Activated effector memory CD4-positive, alpha-beta T cell treated with Interleukin-2 at 50 U/mL for 16 hours (primary cell): ENCODE measurements at places on chromosomes 7 and 10.

- no peak for DNase-seq
Observed at GRCh38 chr7:138396251-138397070, 63.6 kb upstream of the TRIM24 start.

DNA sequence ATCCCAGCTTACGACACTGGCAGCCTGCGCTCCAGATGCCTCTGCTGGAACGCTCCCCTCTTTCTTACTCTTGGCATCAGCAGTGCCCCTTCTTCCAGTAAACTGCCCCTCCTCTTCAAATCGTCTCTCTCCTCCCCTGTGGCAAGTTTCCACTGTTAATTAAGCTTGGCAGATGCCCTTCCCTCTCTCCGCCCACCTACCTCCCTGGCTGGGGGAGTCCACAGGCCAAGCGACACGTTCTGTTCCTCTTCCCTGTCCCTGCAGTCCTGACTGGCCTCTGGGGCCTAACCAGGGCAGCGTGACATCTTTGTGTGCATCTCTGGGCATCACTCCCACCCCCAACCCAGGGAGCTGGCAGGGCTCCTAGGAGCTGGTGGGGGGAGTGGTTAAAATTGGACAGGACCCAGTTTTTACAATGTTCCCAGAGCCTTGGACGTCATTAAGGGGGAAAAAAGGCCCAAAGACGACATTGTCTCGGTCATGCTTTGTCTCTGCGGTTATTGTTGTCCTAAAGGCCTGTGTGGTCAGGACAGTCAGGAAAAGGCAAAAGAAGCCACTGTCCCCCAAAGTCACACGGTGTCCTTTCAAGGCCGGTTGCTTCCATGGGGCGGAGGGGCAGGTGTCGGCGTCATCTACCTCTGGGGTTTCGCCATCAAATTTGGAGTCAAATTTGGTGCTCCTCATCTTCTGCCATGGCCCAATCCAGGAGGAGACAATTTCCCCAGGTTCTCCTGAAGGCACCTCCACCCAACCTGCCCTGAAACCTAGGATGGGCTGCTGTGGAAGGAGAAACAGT lies 54.2 kb downstream of the DLG5 start:
- DNase-seq: no peak

- no peak for DNase-seq
Observed at GRCh38 chr7:134690016-134690415, 43.4 kb downstream of the BPGM start.

GRCh38 chr10:24681572-24682088 lies 42.1 kb downstream of the ARHGAP21 start:
- DNase-seq: no peak

DNA sequence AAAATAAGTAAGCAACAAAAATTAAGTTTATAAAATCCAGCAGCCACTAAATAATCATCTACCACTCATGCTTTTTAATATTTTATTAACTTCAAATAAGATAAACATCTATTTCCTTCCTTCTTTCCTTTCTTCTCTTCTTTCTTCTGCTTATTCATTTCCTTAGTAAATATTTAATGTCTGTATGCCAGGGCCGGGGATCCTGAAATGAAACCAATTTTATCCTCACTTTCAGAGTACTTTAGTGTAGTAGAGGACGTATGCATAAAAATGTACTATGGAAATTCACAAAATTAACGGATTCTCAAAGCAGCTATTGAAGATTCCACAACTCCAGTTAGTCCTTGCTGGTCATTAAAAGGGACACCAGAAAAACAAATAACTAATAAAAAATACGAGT lies 224.7 kb downstream of the VTI1A start:
- no peak for DNase-seq

DNA sequence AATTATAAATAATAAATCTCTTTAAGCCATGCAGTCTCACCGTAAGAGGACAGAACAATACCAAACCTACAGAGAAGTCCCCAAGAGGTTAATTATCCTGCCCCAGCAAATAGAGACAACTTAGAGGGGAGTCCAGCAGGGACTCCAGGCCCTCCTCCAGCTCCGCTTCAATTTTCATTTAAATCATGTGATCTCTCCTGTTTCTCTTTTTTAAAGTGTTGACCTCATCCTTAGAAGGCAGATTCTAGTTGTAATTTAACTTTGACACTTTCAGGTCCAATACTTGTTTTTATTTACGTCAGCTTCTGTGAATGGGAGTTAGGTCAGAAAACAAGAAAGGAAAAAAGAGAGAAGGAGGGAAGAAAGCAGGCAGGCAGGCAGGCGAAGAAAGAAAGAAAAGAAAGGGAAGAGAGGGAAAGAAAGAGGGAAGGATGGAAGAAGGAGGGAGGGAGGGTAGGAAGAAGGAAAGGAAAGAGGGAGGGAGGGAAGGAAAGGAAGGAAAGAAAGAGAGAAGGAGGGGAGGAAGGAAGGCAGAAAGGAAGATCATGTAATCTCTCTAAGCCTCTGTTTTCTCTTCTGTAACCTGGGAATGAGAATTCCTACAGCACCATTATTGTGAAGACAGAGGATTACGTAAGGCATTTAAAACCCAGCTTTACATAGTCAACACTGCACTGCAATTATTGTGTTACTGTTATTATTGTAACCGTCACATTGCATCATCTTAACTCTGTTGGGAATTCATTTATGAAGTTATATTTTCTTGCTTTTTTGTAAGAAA lies 227.7 kb downstream of the SKIDA1 start:
- no peak for DNase-seq

- DNase-seq: peak; percentile 96
Observed at GRCh38 chr10:63133056-63133820, at the start of gene NRBF2. Gene NRBF2, plus strand, starts transcription at chr10:63133328. Its CDS starts 143 bp downstream, at chr10:63133471.

DNA sequence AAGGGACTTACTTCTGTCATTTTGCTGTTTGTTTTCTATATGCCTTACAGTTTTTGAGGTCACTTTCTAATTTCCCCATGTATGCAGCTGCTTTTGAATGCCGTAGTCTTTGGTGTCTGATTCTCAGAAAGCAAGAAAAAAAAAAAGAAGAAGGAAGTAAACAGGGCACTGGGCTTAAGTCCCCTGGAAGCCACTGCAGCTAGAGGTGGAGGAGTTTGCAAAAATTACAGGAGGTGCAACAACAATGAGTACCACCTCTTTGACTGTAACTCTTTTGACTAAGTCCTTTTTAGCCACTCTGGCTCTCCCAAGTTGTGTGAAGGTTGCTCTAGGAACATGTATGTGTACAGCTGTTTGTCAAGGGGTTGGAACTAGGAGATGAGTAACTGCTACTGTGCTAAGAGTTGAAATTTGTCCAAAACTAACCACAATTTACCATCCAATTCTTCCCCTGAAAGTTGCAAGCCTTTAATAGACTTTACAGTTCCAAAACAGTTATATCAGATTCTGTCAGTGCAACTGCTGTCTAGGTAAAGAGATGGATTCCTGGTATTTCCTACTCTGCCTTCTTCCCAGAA lies 588.0 kb upstream of the LRRN3 start:
- no peak for DNase-seq

GRCh38 chr10:59869594-59869940 lies 36.8 kb downstream of the CCDC6 start:
- no peak for DNase-seq

- DNase-seq: no peak
Observed at GRCh38 chr10:107129000-107129399, 35.5 kb downstream of the SORCS1 start.

- no peak for DNase-seq
Observed at GRCh38 chr7:40310258-40310657, 175.5 kb downstream of the SUGCT start.

DNA sequence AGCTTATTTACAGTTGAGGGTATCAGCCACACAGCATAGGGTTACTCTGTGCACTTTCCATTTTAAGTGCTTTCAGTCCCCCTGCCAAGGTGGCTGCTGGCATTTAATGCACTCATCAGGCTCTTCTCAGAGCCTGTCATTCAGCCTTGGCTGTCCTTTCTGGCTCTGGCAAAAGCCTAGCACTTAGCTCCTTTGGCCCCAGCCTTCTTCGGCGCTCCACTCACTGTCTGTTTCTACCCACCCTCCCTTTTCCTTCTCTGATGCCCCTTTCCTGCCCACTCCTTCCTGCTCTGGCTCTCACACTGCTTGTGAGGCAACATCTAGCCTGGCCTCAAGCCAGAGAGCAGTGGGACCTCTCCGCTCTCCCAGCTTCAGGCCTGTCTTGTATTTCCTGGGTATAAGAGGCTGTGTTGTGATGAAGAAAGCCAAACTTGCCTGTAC lies 60.2 kb downstream of the WIPF3 start:
- no peak for DNase-seq

DNA sequence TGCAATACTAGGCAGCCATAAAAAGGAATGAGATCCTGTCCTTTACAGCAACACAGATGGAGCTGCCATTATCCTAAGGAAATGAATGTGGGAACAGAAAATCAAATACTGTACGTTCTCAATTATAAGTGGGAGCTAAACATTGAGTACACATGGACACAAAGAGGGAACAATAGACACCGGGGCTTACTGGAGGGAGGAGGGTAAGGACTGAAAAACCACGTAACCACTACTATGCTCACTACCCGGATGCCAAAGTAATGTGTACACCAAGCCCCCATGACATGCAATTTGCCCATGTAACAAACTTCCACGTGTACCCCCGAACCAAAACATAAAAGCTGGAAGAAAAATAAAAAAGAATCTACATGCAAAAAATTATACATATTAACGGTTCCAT lies 587.0 kb downstream of the PARD3 start:
- DNase-seq: no peak

- no peak for DNase-seq
Observed at GRCh38 chr7:74074770-74075169, 8.8 kb upstream of the LIMK1 start.

DNA sequence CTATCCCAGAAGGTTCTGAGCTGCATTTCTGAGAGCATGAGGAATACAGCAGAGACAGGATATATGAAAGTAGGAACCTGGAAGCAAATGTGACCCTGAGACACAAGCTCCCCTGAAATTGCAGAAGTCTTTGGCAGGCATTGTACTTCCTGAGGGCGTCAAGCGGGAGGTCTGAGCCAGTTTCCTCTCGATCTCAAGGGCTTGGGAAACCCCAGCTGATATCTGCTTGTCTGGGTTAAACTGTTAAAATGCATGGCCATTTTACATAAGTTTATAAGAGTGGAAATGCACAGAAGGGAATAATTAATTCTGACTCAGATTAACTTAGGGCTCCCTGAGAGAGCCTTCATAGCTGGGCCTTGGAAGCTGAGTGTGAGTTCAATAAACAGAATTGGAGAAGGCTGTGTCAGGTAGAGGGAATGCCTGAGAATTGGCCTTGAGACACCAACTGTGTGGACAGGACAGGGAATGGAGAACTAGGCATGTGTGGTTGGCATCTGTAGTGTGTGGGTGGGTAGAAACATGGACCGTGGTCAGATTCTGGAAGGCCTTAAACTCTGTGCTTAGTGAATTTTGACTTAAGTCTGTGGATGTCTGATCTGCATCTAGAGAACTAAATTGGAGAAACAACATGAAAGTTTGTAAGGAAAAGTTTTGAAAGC lies 53.3 kb downstream of the WIPF3 start:
- no peak for DNase-seq

GRCh38 chr10:97383159-97383558 lies 18.0 kb downstream of the RRP12 start:
- DNase-seq: no peak
